NT2/D1 (cell line): ENCODE measurements at places on chromosomes 11 and 22.

GRCh38 chr11:70908223-70908622 lies 344.2 kb downstream of the SHANK2 start:
- no peak for DNase-seq

GRCh38 chr11:128705124-128705920 lies 11.4 kb downstream of the FLI1 start:
- no peak for DNase-seq

DNA sequence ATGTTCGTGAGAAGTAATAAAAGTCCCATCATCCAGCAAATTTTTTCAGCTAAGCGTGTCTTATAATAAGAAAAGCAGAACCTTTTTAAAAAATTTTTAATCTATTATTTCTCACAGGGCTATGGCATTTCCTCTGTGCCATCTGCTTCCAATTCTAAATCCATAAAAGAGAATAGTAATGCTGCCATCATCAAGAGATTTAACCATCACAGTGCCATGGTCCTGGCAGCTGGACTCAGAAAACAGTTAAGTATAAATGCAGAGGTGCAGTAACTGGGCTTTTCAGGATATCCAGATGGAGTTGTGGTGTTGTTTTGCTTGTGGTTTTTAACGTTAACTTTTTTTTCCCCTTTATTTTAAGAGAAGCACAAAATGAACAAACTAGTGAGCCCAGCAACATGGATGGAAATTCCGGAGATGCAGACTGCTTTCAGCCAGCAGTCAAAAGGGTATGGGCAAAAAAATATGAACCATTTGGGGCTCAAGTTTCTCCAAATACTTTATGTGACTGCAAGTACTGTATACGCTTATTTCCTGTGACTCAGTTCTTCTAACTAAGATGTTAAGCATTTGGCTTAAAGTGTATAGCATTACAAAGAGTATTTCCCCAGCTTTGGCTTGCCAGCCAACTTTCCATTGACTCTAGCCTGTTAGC lies 25.2 kb downstream of the GTF2H1 start:
- DNase-seq: no peak

DNA sequence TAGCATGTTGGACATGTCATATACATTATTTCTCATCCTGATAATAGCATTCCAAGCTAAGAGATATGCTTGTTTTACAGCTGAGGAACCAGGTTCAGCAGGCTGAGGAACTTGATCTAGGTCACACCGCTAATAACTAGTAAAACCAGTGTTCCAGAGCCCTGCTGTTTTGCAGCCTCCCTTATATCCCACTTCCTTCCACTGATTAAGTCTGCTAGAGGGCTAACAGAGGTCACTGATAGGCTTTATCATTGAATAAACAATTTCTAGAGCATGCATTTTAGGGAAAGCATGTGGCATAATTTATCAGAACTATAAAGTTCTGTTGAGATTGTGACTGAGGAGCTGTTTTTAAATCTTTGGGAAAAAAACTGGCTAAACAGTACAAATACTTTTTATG lies 54.0 kb downstream of the UVRAG start:
- DNase-seq: no peak

DNA sequence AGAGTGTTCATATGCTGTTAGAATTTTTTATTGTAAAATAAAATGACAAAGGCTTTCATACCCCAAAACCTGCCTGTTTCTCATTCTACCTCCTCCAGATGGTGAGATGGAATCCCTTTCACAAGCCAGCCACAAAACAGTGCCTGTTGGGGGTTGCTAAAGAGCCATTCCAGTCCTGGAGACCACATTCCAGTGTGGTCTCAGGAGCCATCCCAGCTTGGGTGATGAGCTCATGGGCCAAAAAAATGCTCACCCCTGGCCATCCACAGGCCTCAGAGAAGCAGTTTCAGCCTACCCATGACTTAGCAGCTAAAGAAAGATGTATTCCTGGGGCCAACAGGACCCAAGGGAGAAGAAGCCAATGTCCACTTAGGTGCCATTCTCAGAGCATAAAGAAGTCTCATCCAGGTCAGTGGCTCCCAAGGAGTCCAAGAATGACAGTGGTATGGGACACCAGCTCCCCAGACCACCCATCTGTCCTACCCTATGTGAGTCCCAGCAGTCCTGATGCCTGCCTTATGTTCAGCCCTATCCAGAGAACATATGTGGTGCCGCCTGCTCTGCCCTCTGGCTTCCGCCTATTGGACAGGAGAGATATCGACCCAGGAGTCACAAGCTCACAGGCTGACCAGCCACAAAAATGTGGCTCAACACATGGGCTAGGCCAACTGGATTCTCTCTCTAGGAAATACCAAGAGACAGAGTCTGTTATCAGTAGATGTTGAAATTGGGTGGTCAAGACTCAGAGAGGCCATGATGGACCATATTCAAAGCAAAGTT lies 26.4 kb downstream of the C11orf91 start:
- DNase-seq: no peak

DNA sequence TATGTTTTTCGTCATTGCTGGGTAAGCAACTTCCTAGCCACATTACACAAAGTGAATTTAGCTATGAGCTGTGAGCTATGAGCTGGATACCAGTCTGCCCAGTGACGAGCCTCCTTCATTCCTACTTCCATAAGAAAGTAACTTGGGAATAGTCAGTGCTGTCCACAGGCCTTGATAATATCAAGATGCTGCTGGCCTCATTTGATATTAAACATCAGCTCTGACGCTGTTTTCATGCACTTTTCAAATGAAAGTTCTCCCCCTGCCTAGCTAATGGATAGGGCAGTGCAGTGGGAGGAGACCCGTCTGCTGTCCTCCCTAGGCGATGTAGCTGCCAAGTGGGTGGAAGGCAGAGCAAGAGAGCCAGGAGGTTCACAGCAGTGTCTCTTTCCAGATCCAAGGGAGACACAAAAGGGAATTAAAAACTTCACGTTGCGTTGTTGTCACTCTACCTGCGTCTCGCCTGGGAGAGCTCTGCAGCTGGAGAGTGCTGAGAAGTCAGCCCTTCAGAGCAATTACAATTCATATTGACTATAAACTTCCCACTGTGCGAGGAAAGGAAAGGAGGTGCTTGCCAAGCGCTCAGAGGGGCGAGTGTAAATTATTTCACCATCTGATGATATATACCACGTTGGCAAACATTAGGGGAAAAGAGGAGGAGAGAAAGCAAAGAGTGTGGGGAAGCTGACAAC lies 861.4 kb downstream of the NTM start:
- no peak for DNase-seq

- DNase-seq: no peak
Measured at GRCh38 chr11:119806064-119806915, 77.3 kb upstream of the NECTIN1 start.

DNA sequence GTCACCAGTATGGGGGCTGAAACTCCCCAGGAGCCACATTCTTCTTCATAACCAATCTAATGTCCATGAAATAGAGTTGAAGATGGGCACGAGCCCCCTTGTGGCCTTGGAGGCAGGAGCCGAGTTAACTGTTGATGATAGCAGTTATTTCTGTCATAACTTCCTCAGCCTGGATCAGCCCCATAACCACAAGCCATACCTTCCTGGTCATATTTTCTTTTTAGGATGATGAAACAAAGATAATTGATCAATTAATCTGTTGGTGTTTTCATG lies 65.0 kb upstream of the TTC12 start:
- DNase-seq: no peak

GRCh38 chr11:18056561-18057181 lies 10.6 kb upstream of the TPH1 start:
- DNase-seq: no peak

DNA sequence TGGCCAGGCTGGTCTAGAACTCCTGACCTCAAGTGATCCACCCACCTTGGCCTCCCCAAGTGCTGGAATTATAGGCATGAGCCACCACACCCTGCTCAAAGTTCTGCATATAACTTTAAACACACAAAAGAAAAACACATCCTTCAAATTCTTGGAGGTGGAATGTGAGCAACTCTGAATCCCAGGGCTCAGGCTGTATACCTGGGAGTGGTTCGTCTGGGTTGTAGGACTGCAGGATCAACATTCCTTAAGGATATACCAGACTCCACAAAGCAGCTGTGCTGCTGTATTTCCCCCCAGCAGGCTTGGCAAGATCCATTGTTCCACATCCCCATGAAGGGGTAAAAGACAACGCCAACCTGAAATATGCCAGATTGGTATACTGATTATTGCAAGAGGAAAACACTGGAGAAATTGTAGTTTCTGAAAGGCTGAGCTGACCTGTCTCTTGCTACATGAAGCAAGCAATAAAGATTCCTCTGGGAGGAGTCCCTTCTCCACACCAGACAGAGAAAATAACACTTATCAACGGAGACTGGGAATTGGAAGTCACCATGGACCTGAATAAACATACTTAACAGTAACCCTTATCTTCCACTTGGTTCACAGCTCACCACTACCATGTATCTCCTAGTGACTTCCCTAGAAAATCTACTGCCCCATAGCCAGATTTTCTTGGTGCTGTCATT lies 12.2 kb upstream of the RPS3 start:
- peak; percentile 46 for DNase-seq

DNA sequence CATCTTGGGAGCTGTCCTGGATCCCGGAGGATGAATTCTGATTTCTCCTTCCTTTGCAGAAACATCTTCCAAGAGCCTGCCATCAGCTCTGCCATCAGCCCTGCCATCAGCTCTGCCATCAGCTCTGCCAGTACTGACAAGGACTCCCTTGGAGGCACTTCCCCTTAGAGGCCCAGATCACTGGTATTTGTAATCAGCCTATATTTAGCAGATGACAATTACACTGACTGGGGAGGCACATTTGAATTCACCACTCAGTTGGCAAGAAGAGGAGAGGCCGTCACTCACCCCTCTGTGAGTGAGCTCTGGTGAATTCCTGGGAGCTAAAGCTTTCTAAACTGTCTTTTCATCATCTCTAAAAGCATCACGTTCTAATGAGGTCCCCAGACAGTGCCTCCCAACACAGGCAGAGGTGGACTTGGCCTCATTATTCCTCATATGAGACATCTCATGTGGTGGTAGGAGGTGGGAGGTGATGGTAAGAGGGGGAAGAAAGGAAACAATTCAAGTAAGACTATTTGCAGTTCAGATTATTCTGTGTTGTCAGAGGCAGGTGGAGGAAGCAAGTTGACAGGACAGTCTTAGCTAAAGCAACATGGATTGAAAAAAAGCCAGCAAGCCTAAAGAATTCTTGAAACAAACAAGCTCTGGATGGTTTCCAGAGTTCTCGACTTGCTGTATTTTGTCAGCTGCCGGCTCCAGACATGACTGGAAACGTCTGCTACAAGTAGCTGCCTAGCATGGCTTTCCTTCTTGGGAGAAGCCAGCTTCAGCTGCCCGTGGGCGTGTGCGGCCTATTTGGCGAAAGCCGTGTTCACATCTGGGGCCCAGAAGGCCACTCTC lies 771.7 kb downstream of the TBC1D22A start:
- DNase-seq: no peak

GRCh38 chr11:72856065-72856464 lies 41.9 kb downstream of the ATG16L2 start:
- no peak for DNase-seq

GRCh38 chr11:86629045-86629706 lies 43.2 kb downstream of the ME3 start:
- DNase-seq: no peak

GRCh38 chr22:27483095-27483785 lies 318.3 kb downstream of the MN1 start:
- DNase-seq: no peak

DNA sequence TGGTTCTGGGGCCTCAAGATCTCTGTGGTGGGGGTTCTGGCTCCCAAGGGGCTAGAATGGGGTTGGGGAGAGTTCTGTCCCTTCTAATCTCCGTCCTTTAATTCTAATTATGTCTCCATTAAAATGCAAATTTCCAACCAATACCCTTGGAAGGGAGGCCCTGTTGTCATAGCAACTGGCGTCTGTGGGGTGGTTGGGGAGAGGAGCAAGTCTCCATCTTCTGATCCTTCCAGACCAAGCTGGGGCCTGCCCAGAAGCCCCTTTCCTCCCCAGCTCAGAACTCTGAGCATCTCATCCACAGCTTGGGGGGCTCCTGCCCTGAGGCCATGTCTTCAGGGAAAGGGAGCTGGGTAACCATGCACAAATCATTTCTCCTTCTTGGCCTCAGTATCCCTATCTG lies 5.4 kb upstream of the RPS19BP1 start:
- DNase-seq: no peak

GRCh38 chr11:125314276-125315078 lies 149.9 kb downstream of the PKNOX2 start:
- no peak for DNase-seq

- no peak for DNase-seq
Measured at GRCh38 chr22:48185071-48186055, 1422.9 kb downstream of the TBC1D22A start.

- no peak for DNase-seq
Measured at GRCh38 chr11:6206456-6207180, 1.3 kb downstream of the C11orf42 start.

DNA sequence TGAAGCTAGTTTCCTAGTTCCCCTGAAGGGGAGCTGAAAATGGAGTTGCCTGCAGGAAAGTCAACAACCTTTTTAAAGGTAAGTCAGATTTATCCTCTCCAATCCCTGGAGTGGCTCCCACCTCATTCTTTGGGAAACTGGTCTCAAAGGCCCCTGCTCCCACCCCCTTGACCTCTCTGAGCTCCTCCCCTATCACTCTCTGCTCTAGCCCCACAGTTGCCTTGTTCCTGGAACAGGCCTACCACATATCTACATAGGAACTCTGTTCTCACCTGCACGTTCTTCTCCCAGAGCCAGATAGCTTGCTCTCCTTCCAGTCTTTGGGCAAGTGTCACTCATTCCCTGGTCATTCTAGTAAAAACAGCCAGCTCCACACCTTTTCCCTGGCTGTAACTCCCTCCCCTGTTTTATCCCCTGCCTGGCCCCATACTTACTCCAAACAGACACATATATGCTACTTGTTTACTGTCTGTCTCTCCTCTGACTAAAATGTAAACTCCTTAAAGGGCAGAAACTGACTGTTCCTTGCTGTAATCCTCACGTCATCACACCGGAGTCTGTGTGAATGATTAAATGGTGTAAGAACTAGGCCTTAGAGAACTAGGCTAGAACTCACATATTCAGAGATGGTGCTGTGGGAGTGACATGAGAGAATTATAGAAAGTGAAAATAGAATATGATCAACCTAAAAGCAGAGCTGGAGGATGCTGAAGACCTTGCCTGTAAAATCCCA lies 53.3 kb downstream of the TCF20 start:
- DNase-seq: no peak

DNA sequence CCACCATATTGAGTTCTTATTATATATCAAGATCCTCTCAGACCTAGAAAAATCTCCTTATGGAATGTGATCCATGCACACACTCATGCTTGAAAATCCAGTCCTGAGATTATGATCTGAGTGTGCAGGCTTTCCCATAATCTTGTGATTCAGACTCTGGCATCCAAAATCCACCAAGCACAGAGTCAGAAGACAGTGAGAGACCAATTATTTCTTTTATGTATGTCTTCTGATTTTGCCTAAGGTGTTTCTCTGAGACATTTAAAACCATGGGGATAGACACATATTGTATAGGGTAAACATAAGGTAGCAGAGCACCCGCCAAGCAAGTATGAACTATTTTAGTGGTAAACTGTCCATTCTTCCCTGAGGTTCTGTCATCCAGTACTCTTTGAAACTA lies 52.0 kb upstream of the MMP13 start:
- no peak for DNase-seq
